ENCODE measurements at places on chromosomes 12 and 14.

DNA sequence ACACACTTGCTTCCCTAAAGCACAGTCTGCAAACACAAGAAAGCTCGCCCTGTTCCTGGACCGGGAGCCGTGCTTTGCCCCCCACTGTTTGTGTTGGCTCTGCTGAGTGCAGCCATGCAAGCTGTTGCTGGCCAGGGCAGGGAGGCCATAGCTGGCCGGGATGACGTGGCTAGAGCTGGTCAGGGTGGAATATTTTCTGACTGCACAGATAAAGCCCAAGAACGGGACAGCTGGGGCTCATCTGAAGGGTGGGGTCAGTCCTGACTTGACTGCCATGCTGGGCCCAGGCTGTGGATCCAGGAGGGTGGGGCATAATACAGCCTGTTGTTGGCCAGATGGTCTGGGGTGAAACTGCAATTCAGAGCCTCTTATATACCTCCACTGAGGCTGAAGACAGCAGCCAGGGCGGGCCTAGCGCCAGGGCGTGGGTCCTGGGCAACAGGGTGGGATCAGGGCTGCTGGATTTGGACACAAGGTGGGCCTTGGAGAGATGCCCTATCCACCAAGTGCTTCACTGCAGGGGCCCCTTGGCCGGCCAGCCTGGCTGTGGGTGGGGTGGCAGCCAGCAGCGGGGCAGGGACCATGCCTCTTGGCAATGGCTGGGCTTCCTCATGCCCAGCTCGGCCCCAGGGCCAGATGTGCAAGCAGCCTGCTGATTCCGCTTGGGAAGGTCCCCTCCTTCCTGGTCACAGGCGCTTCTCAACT is 14.8 kb downstream of the KMT5A start:
- peak; percentile 69 for DNase-seq

DNA sequence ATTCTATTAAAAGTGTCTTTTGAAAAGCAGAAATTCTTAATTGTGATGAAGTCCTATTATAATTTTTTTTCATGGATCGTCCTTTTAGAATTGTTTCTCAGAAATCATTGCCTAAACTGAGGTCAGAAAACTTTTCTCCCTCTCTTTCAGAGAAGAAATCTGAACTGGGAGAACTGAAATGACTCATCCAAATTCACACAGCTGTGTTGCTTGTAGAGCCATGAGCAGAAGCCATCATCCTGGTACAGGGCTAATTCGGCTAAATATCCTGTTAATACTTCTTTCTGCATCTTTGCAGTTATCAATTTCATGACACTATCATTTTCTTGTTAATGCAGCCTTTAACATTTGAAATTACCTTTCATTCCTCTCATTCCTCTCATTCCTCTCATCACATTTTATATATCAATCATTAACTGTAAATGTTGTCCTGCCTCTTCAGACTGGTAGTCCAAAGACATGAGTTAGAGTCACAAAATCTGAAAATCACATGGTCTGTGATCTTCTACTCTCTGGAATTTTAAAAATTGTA is 15.5 kb downstream of the SLC15A5 start:
- DNase-seq = no peak

DNA sequence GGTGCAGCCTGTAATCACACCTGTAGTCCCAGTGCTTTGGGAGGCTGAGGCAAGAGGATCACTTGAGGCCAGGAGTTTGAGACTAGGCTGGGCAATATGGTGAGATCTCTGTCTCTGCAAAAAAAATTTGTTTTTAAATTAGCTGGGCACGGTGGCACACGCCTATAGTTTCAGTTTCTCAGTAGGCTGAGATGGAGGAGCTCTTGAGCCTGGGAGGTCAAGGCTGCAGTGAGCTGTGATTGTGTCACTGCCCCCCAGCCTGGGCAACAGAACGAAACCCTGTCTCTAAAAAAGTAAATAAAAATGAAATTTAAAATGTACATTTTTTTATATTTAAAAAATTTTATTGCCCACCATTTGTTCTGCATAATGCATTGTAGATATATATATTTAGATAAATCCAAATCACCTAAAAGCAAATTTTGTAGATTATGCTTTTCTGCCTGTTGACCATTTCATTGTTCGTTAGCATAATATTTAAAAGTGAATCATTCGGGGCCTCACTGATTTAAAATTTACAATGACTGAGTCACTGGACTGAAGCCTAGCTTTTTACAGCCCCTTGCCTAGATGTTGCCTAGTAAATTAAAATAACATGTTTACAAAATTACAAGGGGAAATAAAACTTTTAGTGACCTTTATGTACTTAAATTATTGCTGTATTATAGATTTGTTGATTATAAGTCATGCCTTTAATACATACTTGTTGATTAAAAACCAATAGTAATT is 87.9 kb downstream of the USP15 start:
- DNase-seq = no peak

- DNase-seq = no peak
Measured at GRCh38 chr12:46503637-46504175, 131.1 kb upstream of the SLC38A2 start.

GRCh38 chr12:50058743-50059312 is 1.4 kb downstream of the ASIC1 start:
- DNase-seq = no peak

Data from NCI-H524 (cell line).